ENCODE measurements at places on chromosomes 12 and 14.

DNA sequence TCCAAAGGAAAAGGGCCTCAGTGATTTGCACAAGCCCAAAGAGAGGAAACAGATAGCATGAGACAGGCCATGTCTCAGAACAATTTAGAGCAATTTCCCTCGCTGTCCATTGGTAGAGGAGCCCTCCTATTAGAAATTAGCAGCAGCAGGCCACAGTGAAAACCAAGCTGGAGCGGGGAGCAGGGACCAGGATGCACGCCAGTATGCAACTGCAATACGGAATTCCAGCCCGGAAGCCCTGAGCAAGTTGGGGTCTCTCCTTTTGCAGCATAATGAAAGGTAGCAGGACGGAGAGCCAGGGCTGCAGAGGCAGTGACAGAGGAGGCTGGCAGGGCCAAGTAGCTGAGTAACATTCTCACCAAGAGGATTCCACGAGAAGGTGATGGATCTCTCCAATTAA lies 84.9 kb upstream of the CLMN start:
- no peak for DNase-seq

GRCh38 chr12:95384785-95385184 lies 89.2 kb upstream of the METAP2 start:
- DNase-seq, result no peak

DNA sequence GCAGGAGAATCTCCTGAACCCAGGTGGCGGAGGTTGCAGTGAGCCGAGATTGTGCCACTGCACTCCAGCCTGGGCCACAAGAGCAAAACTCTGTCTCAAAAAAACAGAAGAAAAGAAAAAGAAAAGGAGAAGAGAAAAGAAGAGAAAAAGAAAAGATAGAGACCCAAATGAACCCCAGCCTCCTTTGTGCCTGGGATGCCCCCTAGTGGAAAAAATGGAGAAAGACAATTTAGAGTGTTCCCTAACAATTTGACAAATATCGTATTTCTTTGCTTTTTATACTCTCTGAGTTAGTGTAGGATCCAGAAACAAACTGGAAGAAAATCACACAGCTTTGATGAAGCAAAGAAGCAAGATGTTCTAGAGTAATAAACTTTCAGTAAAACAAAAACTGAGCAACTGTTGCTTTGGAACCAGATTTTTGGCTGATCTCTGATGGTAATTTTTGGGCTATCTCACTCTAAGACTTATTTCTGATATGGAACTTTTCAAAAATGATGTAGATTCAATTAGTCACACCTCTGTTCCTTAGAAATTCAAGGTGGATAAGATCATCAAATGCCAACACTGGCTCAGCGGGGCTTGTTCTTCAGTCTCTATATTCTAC lies 18.6 kb upstream of the PRKAB1 start:
- no peak for DNase-seq

DNA sequence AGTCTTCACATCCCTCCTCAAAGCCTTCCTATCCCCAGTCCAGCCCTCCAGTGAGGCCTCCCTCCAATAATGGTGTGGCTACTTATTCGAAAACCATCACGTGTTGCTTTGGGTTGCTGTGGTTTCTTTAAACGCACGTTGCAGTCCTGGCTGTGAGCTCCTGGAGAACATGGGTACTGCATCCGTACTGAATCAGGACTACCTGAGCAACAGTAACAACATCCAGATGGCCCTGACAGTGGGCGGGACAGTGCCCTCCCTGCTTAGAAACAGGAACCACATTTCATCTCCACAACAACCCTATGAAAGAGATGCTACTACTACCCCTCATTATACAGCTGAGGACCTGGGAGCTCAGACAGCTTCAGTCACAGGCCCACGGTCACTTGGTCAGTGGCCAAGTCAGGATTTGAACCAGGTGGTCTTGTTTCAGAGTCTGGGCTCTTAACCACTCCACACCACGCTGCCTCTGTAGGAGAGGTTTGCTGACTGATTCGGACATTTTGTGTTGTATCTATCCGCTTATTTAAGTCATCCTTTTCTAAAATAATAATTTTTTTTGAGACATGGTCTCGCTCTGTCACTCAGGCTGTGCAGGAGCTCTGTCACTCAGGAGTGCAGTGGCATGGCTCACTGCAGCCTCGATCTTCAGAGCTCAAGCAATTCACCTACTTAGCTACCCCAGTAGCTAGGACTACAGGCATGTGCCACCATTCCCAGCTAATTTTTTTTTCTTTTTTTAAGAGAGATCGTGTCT lies 104.8 kb downstream of the DPF3 start:
- DNase-seq, result no peak

GRCh38 chr12:113067987-113068935 lies 11.7 kb downstream of the DTX1 start:
- DNase-seq, result no peak

- DNase-seq, result no peak
Measured at GRCh38 chr14:30614155-30614554, 8.0 kb upstream of the SCFD1 start.

DNA sequence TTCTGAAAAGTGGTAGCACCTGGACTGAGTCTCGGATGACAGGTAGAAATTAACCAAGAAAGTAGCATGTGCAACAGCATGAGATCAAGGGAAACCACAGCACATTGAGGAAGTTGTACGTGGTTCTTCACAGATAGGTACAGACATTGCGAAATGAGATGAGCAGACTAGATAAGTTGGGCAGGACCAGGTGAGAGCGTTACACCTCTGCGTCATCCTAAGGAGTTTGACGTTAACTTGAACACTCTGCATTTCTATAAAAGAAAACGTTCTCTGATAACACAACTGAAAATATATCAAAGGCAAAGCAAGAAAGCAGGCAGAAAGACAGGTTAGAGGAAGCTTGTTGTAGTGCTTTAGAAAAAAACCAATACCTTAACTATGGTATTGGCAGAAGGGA lies 98.5 kb upstream of the RASSF8 start:
- no peak for DNase-seq

- DNase-seq, result peak; percentile 41
Measured at GRCh38 chr14:98138666-98139065, 1133.3 kb downstream of the BCL11B start.

GRCh38 chr14:90017371-90017770 lies 44.4 kb upstream of the KCNK13 start:
- DNase-seq, result no peak

GRCh38 chr12:131882804-131883520 lies 11.5 kb upstream of the ULK1 start:
- DNase-seq, result no peak

- DNase-seq, result no peak
Measured at GRCh38 chr14:78933166-78933565, 763.0 kb downstream of the NRXN3 start.

DNA sequence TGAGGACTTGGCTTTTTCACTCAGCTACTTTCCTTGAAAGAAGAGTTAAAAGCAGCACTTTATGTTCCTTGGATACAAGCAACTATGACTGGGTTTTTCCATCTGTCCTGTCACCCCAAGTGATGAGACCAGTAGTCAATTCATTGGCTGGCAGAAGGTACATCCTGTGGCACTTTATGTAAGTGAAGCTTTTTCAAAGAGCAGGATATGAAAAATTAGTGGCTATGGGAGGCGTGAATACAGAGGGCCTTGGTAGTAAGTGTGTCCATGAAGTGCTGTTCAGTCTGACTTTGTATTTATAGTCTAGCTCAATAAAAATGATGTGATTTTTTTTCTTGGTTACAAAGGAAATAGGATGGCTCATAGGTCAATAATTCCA lies 68.8 kb downstream of the DRAM1 start:
- no peak for DNase-seq

GRCh38 chr14:21039585-21040369 lies 2.4 kb upstream of the RNASE7 start:
- no peak for DNase-seq

DNA sequence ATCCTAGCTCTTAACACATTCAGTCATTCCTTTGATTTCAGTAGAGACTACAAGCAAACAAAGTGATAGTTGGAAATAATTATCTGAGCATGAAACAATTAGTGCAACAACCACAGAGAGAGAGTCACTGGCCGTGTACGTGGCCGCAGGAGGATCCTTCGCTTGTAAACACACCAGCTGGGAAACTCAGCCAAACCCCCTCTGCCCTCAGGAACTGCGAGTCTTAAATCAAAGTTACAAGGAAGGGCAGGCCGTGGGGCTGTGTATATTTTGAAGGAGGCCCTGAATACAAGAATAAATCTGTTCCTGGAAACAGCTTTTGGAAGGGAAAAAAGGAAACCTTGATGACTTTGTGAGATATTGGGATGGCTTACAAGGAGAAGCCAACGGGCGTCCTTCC lies 164.5 kb downstream of the ANO2 start:
- no peak for DNase-seq

DNA sequence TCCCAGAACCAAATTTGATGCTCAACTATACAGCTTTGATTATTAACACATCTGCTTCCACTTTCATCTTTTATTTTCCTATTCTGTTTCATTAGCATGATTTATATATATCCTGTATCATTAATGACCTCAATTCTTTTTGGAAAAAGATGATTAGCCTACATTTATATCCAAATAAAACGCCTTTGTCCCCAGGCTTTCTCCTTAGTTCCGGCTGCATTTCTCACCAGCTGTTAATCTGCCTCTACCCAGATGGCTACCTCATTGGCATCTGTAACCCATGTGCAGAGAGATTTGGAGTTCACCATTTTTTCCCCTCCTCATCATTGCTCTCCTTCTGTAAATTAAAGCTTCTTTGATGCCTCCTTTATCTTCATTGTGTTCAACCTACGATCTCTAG lies 336.8 kb upstream of the RGS6 start:
- DNase-seq, result no peak

GRCh38 chr12:121065345-121065744 lies 26.3 kb upstream of the OASL start:
- no peak for DNase-seq

- DNase-seq, result no peak
Measured at GRCh38 chr12:132710043-132710404, 618 bp upstream of the PGAM5 start.

- no peak for DNase-seq
Measured at GRCh38 chr12:104742551-104743201, 215.4 kb downstream of the SLC41A2 start.

- no peak for DNase-seq
Measured at GRCh38 chr12:109670731-109671130, 42.9 kb upstream of the FAM222A start.

DNA sequence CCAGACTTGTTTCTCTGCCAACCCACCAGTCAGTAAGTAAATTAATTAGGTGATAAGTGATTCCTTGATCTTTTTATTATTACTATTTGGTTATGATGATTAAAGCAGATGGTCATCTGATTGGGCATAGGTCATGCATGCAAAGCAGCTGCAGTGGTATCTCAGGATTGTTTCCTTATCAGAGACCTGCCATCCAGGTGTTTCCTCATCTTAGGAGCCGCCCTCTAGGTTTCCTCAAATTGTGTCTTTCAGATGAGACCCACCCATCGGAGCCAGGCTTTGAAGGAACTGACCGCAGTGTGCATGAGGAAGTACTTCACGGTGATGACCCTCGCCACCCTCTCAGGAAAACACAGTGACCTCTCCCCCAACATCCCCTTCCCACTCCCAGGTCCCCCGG lies 63.3 kb downstream of the ZFP36L1 start:
- DNase-seq, result no peak

GRCh38 chr12:116662612-116663144 lies 75.2 kb downstream of the SPRING1 start:
- DNase-seq, result no peak

GRCh38 chr14:101823511-101824120 lies 62.1 kb downstream of the PPP2R5C start:
- peak; percentile 60 for DNase-seq

DNA sequence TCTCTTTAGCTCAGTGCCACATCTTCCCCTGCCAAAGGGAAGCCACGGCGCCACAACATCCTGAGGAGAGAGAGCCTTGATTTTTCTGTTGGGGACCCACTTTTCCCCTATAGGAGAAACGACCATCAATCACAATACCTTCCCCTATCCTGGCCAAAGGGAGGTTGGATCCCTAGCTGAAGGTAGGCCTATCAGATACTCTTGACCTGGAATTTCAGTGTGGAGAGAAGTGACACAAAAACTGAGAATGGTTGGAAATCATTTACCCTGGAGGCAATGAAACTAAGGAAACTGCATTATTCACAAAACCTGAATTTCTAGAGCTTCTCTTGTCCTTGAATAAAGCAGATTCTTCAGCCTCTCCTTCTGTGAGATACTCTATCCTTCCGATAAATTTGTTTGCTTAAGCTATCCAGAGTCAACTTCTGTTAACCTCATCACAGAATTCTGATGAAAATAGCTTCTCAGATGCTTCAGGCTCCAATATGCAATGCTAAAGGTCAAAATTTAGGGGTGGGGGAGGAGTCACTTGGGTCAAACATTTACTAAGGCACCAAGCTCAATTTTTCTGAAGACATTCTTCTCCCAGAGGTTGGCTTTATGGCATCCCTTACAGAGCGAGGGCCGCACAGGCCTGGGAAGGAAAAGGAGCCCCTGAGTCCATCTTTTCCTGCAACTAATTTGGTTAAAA lies 27.0 kb upstream of the DUSP6 start:
- no peak for DNase-seq

GRCh38 chr12:94147991-94148738 lies at the start of gene PLXNC1:
TSS of gene PLXNC1 (plus strand) at chr12:94148577. CDS start at chr12:94148972, 395 bp downstream.
- peak; percentile 47 for DNase-seq

DNA sequence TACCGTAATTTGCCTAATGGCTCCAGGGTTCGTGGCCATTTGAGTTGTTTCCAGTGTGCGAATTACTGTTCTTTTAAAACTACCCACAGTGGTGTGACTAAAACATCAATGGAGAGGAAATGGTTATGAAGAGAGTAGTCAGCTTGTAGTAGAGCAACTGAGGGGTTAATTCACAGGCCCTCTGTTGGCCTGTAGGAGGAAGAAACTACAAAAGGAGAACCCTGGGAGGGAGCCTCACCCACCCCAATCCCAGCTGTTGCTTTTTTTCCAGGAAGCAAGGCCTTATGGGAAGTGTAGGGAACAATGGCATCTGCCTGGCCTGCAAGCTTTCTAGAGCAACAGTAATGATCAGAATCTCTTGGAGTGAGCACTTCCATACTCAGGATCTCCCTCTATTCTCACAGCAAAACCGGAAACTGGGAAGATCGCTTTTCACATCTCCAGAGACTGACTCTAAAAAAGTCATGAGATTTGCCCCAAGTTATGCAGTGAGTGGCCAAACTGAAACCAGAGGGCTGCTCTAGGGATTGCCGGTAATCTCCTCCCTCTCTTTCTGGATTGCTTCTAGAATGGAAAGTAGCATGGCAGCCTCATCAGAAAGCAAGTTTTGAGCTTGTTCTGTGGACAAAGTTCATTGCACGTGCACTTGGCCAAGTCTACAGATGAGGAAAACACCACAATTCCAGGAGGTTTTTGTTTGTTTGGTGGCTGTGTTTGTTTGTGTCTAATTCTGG lies 125.3 kb upstream of the PWP1 start:
- no peak for DNase-seq

- DNase-seq, result no peak
Measured at GRCh38 chr12:50101663-50102062, 2.1 kb upstream of the GPD1 start.

GRCh38 chr12:45235087-45236025 lies 19.5 kb downstream of the ANO6 start:
- no peak for DNase-seq

Measured in central memory CD8-positive, alpha-beta T cell (primary cell).